Left hindlimb (tissue), 1 donor: ENCODE measurements at places on chromosomes 5 and 9.
A peak's percentile ranks its signal among the peaks of the same experiment; 100 is the strongest.

- no peak for DNase-seq
Measured at GRCh38 chr9:34211395-34211794, 32.6 kb downstream of the UBAP1 start.

GRCh38 chr5:72232838-72233237, 87.2 kb downstream of the MRPS27 start:
- no peak for DNase-seq

DNA sequence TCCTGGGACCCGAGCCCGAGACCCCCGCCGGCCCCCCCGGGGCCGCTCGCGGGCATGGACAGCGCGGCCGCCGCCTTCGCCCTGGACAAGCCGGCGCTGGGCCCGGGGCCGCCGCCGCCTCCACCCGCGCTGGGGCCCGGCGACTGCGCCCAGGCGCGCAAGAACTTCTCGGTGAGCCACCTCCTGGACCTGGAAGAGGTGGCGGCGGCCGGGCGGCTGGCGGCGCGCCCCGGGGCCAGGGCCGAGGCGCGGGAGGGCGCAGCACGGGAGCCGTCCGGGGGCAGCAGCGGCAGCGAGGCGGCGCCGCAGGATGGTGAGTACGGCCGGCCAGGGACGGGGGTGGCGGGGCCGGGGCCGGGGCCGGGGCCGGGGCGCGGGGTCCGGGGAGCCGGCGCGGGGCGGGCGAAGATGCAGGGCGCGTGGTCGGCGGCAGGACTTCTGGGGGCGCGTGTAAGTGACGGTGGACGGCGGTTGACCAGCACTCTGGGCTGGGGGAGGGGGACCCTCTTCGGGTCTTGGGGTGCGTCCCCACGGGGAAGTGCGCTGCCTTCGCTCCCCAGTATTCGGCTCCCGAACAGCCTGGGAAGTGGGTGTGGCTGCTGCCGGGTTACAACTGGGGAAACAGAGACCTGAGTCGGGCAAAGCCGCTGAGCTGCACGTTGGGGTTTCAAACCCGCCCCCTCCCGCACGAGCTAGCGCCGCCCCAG, 520 bp downstream of the PRRX2 start:
- DNase-seq = no peak

- no peak for DNase-seq
Measured at GRCh38 chr9:107541523-107541922, 52.0 kb upstream of the KLF4 start.

DNA sequence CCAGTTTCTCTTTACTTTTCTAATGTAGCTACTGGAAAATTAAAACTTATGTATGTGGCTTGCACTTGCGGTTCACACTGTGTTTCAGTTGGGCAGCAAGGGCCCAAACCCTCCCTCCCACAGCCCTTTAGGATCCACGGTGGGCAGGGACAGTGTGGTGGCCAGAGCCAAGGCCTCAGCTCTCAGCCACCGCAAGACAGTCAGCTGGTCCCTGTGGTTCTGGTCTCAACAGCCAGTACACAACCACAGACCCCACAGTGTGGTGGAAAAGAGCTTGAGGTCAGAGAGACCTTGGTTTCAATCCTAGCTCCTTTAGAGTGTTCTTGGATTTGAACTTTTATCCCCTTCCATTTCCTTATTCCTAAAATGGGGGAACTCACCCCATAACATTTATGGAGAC, 153.0 kb upstream of the SMIM23 start:
- DNase-seq = peak; percentile 51

GRCh38 chr5:122473138-122473843, 161.3 kb downstream of the SNCAIP start:
- no peak for DNase-seq

DNA sequence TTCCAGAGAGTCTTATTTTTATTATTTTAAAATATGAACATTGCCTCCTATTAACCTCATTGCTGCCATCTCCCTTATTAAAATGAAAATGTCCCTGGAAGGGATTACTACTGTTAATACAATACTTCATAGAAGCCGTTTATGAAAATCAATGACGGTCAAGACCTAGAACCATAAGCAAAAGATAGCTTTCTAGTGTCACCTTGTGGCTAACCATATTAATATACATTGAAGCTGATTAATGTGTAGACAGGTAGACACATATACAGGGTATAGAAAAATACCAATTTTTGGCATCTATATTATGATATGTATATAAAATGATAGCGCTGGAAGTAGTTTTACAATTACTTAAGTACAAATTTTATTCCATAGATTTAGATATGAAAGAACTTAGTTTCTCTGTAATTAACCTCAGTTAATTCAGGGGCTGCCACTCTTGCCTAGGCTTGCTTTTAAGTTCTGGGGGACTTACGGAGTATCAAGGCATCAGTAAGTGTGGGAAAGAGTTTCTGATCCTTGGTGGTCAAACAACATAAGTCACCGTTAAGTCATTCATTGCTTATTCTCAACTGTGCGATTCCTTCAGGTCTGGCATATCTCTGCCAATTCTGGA, 2.5 kb upstream of the YTHDC2 start:
- DNase-seq = no peak

DNA sequence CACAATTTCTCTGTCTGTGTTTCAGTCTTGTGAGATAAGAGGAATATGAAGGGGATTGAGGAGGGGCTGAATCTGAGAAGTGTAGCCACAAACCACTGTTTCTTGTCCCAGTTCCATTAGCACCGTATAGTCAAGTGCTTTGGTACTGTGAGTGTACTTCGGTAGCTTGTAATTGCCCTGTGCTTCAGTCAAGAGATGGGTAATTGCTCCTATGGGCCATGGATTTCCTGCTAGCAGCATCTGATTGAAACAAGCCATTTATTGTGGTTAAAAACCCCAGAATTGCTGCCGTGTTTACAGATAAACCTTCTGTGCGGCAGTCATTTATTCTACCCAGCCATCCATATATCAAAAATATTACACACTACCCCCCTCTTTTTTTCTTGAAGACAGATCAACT, 98.6 kb downstream of the MAT2B start:
- no peak for DNase-seq

GRCh38 chr5:32707418-32707997, 3.6 kb upstream of the NPR3 start:
- no peak for DNase-seq

GRCh38 chr9:2013743-2014475, 1.2 kb upstream of the SMARCA2 start:
- peak; percentile 48 for DNase-seq

DNA sequence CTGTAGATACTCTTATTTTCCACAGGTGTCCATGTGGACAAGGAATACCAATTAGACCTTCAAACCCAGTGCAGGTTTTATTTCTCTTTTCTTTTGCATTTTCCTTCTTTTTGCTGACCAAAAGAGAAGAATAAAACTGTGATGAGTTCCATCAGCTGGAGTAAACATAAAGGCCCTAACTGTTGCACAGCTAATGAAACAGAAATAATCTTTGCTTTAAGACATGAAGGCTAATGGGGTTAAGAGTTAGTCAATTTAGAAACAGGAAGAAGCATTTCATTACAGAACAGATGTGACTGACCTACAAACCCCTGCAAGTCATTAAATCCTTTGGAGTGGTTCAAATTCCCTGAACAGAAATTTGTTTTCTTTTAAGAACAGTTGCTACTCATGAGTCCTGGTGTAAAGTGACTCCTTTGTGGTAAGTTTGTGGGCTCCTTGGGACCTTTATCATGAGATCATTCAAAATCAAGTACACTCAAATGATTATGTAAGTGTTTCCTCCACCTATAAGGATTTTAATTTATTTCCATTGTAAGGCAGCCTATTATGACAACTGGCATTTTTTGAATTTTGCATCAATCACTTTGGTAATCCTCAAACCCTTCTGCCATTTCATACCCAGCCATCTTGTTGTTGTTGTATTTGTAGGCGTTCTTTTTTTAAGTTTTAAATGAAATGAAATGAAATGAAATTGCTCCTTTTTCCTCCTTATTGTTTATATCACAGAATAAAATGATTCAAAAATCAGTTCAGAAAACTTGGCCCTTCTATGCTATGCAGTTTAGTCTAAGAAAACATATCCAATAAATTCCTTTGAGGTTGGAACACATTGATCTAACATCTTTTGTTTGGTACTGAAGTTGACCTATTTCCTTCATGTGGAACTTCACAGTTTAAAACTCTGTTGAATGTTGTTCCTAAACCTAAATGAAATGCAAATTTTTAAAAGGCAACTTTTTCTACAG, 1.3 kb downstream of the MINAR2 start:
- DNase-seq = no peak

DNA sequence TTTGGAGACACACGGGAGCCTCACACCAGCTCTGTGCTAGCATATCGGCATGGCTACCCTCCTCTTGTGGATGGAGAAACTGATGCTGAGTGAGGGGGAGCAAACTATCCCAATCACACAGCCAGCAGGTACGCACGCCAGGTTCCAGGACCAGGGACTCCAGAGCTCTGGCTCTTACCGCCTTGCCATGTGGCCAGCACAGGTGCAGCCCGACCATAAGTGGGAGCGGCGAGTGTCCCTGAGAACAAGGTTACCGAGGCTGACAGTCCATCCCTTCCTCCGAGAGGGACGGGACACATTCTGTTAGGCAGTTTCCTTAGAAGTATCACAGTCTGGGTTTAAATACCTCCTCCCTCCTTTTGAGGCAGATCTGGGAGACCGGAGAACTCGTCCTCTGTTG, 86.0 kb downstream of the PAX5 start:
- no peak for DNase-seq

DNA sequence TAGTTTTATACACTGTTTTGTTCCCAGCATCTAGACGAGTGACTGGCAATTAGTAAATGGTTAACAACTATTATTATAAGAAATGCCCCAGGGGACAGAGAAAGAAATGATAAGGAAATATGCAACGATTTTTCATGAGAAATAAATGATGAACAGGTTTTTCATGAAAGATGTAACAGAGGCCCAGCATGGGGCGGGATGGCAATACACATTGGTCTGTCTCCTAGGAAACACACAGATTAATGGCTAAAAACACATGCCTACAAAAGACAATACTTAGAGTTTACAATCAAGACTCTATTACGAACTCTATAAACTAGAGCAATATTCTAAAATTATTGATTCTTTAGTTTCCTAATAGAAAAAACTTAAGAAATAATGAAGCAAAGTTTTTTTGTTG, 441.5 kb upstream of the CDH9 start:
- DNase-seq = no peak

DNA sequence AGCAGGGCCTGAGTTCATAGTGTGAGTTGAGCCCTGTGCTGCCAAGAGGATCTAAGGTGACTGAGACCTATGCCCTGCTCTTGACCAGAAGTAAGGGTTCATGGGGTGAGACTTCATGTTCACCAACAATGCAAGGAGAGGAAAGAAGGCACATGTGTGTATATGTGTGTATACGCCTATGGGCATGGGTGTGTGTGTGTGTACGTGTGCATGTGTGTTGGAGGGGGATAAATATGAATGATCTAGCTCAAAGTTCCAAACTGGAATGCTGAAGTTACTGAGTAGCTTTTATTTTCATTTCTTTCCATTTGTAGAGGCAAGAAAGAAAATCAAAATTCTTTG, 25.6 kb upstream of the HAND1 start:
- DNase-seq = no peak
